ENCODE measurements at places on chromosomes 12 and 14.

DNA sequence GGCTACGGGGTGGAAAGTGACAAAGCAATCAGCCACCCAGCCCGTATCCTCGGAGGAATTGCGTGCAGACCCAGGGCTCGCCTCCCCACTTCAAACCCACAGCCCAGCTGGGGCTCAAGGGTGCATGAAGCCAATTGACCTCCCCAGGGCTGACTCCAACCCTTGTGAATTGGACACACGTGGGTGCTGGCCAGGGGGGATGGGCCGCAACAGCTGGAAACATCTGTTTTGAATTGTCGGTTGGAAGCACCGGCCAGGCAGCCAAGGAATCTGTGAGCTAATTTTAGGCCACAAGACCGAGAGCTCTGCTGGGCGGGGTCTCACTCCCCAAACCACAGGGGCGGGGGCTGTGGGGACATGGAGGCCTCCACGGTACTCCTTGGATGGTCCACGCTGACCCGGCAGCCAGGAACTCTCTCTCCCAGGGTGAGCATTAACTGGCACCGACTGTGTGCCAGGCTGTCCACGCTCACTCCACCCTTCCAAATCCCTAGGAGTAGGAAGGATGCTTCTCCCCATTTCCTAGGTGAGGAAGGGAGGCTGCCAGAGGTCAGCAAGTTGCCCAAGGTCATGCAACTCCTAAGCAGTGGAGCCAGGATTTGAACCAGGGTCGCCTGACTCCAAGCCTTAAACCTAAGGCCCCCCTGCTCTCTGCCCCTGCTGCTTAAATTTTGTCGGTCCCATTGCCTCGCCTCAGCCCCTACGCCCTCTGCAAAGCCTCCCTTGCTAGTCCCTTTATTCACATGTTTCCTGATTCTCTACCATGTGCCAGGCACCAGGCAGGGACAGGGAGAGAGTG is 11.9 kb upstream of the TMEM119 start:
- DNase-seq, result no peak

DNA sequence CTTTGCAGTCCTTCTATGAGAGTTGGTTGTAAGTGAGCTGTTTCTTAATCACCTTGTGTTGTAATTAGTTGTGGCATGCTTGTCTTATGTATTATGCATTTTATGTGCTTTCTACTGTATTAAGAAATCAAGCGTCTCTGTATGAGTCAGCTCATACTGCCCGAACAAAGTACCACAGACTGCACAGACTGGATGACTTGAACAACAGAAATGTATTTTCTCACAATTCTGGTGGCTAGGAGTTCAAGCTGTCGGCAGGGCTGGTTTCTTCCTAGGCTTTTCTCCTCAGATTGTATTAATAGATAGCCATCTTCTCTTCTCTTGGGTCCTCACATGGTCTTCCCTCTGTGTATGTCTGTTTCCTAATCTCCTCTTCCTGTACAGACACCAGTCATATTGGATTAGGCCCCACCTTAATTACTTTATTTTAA is 77.7 kb downstream of the FLRT2 start:
- DNase-seq, result no peak

GRCh38 chr12:5650829-5651461 is 219.0 kb downstream of the NTF3 start:
- DNase-seq, result no peak

DNA sequence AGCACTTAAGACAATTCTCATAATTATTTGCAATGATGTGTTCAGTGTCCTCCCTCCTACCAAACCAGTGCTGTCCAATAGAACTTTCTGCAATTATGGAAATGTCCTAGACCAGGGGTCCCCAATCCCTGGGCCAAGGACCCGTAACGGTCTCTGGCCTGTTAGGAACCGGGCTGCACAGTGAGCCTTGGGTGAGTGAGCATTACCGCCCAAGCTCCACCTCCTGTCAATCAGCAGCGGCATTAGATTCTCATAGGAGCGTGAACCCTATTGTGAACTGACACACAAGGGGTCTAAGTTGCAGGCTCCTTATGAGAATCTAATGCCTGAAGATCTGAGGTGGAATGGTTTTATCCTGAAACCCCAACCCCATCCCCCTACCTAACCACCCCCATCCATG is 3.9 kb downstream of the SVOP start:
- DNase-seq, result no peak

DNA sequence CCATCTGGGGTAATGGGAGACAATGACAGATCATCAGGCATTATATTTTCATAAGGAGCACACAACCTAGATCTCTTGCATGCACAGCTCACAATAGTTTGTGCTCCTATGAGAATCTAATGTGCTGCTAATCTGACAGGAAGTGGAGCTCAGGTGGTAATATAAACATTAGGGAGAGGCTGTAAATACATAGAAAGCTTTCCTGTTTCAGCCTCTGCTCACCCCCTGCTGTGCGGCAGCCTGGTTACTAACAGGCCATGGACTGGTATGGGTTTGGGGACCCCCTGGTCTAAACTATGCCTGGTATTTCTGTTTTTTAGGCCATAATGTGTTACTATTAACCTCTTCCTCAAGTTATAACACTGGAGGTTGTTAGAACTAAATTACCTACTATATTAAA is 1373.7 kb downstream of the LRFN5 start:
- DNase-seq, result no peak

DNA sequence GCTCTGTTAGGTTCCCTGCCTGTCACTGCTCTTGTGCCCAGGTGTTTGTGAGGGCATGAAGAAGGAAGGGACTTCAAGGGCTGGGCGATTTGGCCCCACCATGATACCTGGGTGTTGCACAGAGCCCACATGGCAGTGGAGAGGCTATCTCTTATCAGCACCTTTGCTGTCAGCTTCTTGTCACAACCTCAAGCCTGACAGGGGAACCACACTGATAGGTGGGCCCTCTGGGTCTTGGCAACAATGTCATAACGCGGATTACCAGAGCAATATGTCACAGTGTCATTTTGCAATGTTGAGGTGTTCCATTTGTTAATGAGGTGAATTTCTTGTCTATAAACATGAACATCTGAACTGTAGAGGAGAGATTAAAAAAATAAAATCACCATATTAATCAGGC is 22.9 kb upstream of the CACNA1C start:
- DNase-seq, result no peak

- no peak for DNase-seq
Measured at GRCh38 chr12:22333713-22334409, 646 bp downstream of the ST8SIA1 start.

DNA sequence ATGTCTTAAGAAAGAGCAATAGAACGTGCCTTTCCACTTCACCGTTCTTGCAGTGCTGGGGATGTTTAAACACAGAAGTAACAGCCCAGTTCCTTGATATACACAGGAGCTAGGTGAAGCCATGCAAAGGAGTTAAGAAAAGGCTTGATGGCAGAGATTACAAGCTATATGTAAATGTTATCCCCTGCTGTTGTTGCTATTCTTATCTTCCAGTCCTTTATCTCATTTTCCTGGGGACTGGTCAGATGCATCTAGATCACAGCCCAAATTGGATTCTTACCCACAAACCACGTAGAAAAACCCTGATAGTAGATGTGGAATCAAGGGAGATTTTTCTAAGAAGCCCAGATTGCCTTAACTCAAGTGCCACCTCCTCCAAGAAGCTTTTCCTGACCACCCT is 5.5 kb downstream of the ASCL1 start:
- no peak for DNase-seq

DNA sequence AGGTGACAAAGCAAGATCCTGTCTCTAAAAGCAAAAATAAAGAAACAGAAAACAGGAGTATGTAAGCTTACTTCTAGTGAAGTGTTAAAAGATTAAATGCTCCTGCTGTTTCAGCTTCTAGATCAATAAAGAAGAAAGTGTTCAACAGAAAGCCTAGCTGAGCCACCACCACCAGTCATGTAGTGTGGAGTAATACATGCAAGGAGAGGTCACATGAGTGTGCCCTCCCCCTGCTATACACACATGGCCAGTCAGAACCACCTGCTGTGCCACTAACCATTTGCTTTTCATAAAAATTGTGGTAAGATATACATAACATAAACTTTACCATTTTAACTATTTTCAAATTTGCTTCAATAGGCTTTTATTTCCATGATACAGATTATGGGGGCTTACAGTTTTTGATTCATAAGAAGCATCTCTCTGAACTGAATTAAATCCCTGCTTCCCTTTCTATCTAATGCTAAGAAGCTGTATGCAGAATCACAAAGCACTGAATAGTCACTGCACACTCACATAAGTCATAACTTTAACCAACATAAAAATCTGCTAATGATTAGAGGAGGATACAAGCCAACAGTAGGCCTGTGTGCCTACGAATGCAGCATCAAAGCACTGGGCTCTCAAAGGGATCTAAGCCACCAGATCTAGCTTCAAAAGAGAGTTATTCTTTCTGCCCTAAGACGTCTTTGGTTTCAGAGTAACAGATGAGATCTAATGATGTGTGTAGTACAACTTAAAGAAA is 515.5 kb downstream of the C12orf50 start:
- DNase-seq, result no peak

DNA sequence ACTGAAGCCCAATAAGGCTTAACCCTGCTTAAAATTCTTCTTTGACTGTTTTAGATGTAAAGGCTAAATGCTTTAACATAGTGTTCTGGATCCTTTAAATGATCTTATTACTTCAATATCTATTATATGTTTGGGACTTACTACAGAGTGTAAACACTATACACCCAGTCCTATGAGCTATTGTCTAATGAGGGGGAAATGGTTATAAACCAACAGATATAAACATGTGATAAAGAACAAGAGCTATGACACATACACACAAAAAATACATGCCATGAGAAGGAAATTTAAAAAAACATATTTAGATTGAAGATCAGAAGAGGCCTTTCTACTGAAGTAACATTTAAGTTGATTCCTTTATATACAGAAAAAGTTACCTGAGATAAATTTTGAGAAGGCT is 505.1 kb downstream of the FOXG1 start:
- DNase-seq, result no peak

- DNase-seq, result no peak
Measured at GRCh38 chr12:32397696-32398095, 1.7 kb upstream of the FGD4 start.

DNA sequence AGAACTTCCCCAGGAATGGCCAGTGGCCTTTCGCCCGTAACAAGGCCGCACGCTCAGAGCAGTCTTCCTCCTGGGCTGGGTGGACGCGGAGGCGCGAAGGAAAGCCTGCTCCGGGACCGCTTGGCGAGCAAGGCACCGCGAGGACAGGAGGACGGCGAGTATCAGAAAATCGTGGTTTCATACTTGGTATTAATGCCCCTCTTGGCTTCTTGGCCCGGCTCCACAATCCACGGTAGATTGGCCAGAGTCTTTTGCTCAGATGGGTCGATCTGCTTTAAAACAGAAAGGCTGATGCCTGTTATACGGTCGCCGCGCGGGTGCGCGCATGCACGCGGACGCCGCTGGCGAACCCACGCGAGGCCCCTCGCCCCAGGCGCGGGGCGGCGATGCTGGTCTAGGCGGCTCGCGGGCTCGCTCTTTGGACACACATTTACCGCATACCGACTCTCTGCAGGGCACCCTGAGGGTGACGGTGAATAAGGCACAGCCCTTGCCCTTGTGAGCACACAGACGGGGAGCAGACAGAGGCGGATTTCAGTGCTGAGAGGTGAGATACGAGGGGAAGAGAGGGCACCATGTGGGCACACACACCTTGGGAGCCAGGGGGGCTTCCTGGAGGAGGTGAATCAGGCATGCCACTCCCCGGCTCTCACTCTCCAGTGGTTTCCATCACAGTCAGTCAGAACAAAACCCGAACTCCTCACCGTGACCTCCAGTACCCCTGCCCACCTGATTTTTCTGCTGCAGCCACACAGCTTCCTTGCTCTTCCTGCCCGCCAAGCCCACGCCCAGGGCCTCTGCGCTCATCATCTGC is 100.7 kb downstream of the APAF1 start:
- DNase-seq, result no peak

DNA sequence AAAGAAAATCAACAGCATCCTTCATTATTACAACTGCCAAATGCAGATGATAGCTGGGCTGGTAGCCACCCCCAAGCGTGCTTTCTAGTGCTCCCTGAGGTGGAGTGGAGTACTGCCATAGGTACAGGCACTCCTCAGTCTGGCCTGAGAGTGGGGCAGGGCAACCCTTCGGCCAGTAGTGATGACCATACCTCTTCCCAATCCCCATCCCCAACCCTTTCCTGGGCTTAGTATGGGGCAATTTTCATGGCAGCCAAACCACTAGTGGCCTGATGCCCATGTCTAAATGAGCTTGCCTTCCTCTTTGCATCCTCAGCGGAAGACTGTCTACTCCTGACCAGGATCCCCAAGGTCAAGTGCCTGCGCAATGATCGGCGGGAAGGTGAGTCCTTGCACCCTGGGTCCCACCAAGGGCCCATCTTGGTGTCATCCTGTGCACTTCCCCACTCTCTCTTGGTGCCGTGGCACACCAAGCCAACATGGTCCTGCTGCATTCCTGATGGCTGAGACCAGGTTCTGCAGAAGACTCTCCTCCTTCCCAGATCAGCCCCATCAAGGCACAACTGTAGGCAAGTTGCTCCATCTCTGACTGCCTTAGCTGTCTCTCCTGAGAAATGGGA is 65.8 kb downstream of the GALNT16 start:
- no peak for DNase-seq

DNA sequence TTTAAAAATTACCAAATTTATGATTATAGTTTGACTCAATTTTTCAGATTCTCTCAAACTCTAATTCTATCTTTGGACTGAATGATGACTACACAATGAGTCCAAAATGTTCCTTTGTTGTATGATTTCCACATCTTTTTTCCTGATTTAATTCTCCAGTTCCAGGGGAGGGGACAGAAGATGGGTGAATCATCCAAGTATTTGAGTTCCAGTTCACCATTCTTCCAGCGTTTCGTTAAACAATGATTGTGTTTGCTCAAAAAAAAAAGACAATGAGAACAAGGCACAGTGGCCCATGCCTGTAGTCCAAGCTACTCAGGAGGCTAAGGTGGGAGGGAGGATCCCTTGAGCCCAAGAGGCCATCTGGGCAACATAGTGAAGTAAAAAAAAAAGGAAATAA is 23.8 kb downstream of the BAZ1A start:
- DNase-seq, result no peak

GRCh38 chr12:96392397-96392796 is 7.8 kb downstream of the CDK17 start:
- DNase-seq, result no peak

- no peak for DNase-seq
Measured at GRCh38 chr14:39014460-39014859, 88.6 kb downstream of the SEC23A start.

DNA sequence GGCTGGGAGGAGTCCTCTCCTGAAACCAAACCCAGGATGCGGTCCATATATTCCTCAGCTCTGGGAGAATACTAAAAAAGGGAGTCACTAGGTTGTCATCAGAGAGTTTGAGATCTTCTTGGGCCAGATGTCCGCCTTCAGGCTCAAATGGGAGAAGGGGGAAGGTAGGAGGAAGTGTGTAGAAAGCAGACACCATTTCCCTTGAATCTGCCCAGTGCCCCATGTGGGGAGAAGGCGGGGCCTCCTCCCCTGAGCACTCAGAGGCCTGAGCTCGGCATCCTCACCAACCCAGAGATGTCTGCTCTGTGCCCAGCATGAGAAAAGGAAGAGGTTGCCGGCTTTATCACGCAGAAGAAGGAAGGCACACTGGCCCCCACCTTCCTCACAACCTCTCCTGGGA is 37.3 kb downstream of the LTBP2 start:
- no peak for DNase-seq

Data from GM18507 (cell line).